ENCODE measurements at places on chromosomes 6 and 20. TPM values are rescaled to one million over a fixed set of nuclear protein-coding genes. Genes with fewer than 3 reads are reported as not detected.

DNA sequence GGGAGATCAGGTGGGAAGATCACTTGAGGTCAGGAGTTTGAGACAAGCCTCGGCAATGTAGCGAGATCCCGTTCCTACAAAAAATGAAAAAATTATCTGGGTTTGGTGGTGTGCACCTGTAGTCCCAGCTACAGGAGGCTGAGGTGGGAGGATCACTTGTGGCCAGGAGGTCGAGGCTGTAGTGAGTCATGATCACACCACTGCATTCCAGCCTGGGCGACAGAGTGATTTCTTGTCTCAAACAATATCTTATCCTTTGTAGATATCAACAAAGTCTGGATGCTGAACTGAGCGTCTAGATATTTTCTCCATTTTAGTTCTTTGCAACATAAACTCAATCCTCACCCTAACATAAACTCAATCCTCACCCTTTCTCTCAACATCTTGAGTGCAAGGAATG is 197.6 kb downstream of the DTNBP1 start:
- no peak for DNase-seq

GRCh38 chr20:22807646-22808244 is 223.4 kb upstream of the FOXA2 start:
- DNase-seq, result no peak

DNA sequence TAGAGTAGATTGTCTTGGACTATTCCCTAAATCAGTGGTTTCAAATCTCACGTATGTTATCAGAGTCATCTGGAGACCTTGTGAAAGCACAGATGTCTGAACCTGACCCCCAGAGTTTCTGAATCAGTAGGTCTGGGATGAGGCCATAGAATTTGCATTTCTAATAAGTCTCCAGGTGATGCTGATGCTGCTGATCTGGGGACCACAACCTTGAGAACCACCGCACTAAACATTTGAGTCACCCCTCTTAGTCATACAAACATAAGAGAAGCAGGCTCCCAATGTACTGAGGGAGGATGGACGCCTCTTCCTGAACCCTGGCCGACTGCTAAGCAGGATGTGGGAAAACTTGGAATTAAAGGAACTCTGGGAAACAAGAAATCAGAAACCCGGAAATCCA is 187.8 kb upstream of the PRDM1 start:
- DNase-seq, result no peak

GRCh38 chr20:21505810-21506530 is 7.9 kb downstream of the NKX2-2 start:
- DNase-seq, result peak; percentile 66

- no peak for DNase-seq
Measured at GRCh38 chr6:1860756-1861348, 251.1 kb downstream of the FOXC1 start.

DNA sequence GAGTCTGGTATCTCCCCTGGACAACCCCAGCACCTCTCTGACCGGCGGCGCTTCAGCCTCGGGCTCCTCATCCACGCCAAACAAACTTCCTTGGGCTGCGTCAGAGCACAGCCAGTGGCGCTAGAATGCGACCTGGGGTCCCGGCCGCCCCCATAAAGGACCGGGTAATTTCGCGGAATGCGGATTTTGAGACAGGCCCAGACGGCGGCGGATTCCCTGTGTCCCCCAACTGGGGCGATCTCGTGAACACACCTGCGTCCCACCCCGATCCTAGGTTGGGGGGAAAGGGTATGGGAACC is 1.6 kb downstream of the FOXP4 start:
- no peak for DNase-seq

DNA sequence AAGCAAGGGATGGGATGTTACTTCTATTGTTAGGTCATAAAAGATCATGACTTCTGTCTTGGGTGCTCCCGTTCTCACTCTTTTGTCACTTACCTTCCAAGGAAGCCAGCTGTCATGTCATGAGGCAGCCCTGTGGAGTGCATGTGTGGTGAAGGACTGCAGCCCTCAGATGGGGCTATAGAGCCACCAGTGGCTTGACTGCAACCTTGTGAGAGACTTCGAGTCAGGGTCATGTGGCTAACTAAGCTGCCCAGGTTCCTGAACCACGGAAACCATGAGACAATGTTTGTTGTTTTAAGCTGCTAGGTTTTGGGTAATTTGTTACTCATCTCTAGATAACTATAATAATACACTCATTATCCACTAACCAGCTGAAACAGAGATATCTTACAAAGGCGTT is 477.1 kb downstream of the BTBD3 start:
- no peak for DNase-seq

DNA sequence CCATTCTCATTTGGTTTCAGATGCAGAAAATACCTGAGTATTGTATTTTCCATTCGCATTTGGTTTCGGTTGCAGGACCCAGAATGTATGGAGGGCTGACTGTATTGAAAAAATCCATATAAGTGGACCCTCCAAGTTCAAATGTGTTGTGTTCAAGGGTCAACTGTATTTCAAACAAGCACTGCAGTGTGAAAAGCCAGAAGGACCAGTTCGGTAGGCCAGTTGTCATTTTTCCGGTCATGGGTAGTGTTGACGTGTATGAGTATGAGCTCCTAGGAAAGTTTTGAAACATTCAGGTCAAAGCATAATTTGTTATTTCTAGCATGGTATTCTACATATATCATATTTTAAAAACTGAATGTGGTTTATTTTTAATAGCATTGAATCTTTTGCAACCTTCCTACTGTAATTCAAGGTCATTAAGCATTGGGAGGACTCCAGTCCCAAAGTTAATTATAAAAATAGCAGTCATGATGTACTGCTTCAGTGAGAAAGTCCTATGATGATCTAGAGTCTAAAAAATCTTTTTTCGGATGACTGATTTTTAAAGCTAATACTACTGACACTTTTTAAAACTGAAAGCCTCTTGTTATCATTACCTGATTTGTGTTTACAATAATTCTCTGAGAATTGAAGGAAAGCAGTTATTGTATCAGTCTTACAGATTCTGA is 18.9 kb downstream of the NHSL1 start:
- no peak for DNase-seq

DNA sequence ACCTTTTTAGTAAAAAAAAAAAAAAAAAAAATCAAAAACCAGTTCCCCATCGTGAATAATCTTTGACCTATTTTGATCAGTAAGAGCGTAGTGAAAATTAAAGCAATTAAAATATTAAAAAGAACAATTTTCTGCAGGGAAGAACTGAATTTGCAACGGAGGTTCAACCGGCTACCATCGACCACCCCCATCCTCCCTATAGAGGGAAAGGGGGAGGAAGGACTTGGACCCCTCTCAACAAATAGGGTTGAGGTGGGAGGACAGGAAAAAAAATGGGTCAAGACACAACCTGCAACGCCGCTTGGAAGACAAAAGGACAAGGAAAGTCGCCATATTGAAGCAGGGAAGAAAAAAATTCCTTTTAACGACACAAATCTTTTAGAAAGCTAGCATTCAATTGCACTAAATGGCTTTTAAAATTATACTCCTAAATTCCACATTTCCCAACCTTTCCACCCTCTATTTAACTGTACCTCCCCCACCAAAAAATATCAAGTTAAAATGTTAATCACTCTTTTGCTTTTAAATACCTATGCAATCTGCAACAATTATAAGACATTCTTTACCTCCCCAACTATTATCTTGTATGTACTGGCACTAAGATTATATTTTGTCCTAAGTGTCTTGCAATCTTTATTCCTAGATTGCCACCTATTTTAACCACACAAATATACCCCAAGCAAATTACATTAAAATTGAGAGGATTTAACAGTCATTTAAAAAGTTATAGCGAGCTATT is 1.7 kb downstream of the PPP1R10 start:
- DNase-seq, result no peak

DNA sequence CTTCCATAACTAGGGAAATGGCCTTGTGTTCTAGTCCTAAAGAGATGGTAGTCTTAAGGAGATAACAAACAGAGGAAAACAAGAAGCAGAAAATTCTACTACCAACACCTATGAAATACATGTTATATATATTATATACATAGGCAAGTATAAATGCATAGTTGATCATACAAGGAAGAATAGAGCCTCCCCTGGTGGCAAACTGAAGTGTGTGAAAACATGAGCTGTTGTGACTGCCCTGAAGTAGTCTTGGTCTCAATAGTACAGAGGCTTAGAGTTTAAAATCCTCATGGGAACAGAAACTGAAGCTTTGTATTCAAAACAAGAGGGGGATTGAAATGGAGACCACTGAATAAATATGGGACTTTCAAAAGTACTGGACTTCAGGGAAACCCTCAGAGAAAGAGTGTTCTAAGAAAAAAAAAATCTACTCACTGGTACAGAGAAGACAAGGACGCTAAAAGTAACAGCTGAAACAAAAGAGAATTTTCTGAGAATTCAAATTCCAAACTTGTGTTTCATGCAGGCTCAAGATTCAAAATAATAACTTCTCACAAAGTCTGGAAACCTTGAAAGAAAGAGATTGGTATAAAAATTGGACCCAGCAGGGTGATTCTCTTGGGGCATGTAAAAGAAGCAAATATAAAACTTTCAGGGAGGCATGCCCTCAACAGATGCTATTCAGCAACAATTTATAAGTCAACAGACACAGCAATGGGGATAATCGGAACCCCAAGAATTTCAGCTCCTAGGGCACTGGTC is 59.7 kb upstream of the SAMD3 start:
- no peak for DNase-seq

DNA sequence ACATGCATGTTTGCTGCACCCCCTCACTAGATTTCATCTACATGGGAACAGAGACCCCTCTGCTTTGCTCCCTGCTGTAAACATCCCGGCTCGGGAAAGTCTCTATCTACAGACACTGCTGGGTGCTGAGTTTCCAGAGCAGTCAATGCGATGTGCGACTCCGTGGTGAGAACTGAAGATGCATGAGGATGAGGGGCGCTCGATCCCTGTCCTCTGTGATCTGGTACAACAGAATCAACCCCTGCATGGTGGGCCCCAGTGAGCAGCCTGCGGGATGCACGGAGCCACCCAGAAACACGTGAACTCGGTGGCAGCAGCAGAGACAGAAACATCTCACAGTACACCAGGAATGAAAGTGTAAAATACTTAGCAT is 83.1 kb downstream of the THBS2 start:
- DNase-seq, result no peak

- no peak for DNase-seq
Measured at GRCh38 chr6:118186672-118187567, 279.9 kb downstream of the SLC35F1 start.

DNA sequence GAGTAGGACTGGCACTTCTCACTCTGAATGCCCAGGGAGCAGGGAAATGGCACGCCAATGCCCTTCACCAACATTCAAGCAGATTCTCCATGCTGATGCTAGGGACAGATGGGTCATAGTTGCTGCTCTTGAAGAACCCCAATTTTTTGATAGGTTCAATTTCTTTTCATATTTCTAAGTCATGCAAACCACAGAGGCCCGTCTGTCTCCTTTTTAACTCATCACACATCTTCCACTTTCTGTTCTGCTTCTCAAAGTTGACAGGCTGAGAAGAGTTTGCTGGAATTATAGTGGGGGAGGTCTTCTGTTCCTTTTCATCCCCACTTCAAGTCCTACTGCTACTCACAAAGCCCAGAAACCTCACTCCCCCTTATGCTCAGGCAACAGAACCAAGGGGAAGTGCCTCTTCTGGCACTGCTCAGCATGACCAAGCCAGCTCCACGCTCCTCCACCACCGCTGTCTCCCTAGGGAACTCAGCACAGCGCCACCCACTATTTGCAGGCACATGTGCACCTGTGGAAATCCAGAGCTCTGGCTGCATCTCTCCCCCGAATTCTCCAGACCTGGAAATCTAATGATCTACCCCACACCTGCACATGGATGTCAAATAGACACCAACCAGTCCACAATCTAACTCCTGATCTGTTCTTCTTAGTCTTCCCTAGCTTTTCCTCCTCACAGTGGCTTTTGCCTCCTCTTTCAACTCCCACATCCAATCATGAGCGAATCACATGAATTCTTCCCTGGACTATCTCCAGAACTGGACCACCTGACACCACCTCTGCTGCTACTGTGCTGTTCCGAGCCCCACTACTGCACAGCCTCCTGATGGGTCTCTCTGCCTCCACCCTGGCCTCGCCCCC is 10.7 kb downstream of the ZBTB24 start:
- DNase-seq, result no peak

GRCh38 chr6:95091823-95092436 is 485.4 kb upstream of the MANEA start:
- DNase-seq, result no peak

GRCh38 chr6:41424370-41425058 is 89.1 kb downstream of the NCR2 start:
- DNase-seq, result peak; percentile 74

DNA sequence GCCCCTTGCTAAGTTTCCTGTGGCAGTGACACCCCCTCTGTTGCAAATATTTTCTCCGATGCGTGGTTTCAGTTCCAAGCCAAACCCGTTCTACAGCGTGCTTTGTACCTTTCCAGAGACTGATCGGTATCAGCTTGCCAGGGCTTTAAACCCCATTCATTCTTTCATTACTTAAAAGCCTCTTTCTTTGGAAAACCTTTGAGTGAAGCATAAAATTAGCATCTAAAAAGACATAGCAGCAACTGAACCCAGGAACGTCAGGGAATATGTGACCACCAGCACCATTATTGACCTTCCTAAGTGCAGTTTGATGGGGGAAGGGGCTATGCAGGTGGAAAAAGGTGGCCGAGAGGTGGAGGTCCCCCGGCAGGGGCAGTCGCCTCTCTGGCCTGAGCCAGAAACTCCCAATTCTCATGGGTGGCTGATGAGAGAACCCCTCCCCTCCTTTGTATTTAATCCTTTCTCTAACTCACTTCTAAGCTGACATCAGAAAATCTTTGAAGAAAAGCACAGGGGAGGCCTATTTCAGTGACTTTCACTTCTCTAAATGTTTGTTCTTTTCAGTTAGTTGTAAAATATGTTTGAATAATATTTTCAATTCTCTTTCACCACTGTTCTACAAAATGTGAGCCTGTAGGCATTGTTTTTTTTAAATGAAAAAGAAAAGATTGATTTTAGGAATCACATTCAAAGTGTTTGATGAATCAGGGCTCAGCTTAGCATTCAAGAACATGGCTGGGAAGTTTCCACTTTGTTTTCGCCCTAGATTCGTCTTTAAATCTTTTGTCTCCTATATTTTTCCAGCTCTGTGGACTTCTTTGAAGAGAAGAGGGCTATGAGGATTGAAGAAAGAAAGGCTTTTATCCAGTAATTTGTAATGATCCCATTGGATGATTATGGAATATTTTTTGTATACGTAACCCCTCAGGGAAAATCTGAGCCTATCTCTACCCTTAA is 89.2 kb downstream of the RSPH3 start:
- no peak for DNase-seq

CCM2L gene
- 4.9 TPM for polyA plus RNA-seq

ASIP gene
- polyA plus RNA-seq, result 0.40 TPM

NUP153 gene
- polyA plus RNA-seq, result 12.7 TPM

LTA gene
- 0.10 TPM for polyA plus RNA-seq

OLIG3 gene
- not detected for polyA plus RNA-seq

SLC25A27 gene
- polyA plus RNA-seq, result 2.2 TPM

TFAP2D gene
- polyA plus RNA-seq, result not detected

PNPLA1 gene
- 0.05 TPM for polyA plus RNA-seq

BNIP5 gene
- polyA plus RNA-seq, result 0.01 TPM

KIF6 gene
- polyA plus RNA-seq, result 0.03 TPM

FAM210B gene
- polyA plus RNA-seq, result 21.0 TPM
